ENCODE measurements at places on chromosomes 1 and 21.

- no peak for DNase-seq
Observed at GRCh38 chr1:24286246-24287010, 32.7 kb upstream of the GRHL3 start.

- no peak for DNase-seq
Observed at GRCh38 chr1:37989361-37989930, 376 bp downstream of the SF3A3 start.

DNA sequence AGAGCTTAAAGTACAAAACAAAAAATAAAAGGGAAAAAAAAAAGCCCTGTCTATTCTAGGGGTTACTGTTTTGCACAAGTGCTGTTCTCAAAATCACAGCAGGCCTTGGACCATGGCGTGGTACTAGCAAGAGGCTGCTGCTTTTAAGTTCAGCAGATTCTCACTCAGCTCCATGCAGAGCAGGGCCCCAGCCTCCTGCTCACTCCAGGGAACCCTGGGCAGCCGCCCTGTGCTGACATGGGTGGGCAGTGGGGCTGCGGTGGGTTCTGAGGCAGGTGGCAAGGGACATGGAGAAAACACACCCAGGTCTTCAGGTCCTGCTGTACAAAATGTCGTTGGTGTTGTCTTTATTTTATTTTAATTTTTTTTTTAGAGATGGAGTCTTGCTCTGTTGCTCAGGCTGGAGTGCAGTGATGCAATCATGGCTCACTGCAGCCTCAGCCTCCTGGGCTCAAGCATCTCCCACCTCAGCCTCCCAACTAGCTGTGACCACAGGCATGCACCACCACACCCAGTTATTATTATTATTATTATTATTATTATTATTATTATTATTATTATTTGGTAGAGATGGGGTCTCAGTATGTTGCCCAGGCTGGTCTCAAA is 170.9 kb downstream of the DYRK1A start:
- no peak for DNase-seq

- no peak for DNase-seq
Observed at GRCh38 chr1:190904091-190904695, 426.5 kb upstream of the BRINP3 start.

DNA sequence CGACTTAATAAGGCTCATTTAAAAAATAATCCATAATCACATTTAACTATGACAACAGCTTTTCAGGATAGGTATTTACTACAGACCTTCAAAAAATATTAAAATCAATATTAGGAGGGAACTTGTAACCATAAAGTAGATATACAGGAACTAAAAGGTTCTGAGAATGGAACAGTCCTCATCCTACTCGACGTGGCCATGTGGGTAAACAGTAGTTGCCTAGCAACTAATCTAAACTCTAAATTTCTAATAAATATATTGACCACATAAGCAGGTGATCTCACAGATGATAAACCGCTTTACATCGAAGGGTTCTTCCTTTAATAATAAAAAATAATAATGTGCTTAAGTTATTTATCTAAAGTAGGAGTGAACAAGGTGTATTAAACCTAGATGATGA is 7.9 kb downstream of the AKT3 start:
- no peak for DNase-seq

DNA sequence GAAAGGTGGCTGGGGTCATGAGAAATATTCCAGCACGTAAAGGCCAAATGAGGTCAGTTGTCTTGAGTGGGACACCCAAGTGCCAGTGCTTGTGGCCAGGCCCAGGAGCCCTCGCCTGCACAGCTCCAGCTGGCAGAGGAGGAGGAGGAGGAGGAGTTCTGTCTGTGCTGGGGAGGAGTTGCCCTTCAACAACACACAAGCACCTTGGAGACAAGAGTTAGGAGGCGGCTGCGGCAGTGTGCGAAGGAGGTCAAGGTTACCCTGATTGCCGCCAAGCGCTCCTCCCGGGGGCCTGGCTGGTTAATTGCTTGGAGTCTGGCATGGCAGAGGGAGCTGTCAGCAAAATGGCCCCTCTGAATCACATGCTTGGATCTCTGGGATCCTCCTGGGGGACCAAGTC is 45.1 kb downstream of the GRIK3 start:
- DNase-seq: no peak

- no peak for DNase-seq
Observed at GRCh38 chr1:94539496-94539895, 2.1 kb downstream of the F3 start.

DNA sequence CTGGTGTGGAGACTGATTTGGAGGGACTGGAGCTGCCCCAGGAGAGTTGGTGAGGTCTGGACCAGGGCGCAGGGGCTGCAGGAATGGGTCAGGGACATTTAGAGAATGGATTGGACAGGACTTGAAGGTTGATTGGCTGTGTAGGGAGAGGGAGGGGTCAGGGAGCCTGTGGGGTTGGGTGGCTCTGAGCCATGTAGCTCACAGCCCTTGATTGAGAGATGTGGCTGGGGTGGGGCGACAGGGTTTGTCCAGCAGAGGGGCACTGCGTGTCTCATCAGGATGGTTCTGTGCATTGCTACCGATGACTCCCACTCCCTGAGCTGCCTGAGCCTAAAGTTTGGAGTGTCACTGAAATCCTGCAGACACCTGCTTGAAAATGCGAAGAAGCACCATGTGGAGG is 12.1 kb downstream of the AZIN2 start:
- no peak for DNase-seq

DNA sequence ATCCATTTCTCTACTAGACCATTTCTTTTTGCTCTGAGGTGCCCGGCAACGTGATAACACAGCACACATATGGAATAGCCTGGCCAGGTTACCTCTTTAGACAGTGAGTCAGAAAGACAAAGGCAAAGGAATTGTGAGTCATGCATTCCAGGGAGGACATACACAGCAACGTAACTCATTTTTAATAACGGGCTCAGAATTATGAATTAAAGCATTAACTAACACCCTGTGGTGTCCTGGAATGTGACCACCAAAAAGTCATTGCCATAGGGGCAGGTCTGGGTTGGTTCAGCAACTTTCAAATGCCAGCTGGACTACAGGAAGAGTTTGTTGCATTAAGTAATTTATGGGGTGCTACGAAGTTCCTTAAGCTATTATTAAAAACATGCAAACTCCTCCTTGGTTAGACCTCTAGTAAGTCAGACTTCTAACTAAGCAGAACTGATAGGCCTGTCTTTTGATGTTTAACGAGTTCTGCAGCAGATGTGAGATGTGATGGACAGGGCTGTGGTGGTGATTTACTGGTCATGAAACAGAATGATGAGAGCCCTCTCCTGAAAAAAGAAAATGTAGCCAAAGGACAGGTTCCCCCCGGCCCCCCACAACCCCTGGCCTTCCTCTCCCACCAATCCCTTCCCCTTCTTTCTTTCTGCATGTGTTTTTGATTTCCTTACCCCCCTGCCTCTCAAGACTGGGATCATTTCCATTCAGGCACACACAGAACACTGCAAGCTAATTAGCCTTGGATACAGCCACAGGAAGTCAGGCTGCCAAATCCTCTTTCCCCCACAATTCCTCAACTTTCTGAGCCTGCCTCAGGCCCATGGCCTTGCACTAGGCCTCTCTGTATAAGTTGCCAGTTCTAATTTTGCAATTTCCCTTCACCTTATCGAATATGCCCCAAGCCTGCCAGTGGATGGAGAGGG is 88.9 kb upstream of the HAO2 start:
- no peak for DNase-seq

- no peak for DNase-seq
Observed at GRCh38 chr1:8043621-8044020, 17.5 kb upstream of the ERRFI1 start.

GRCh38 chr1:53620061-53620855 is 118.7 kb downstream of the GLIS1 start:
- DNase-seq: no peak

- DNase-seq: no peak
Observed at GRCh38 chr1:218350035-218350525, 4.9 kb downstream of the TGFB2 start.

GRCh38 chr1:8089535-8090228 is 63.6 kb upstream of the ERRFI1 start:
- DNase-seq: no peak

- DNase-seq: no peak
Observed at GRCh38 chr1:89050649-89051033, 14.4 kb downstream of the GBP1 start.

GRCh38 chr1:231778009-231778719 is 151.6 kb downstream of the DISC1 start:
- DNase-seq: no peak

GRCh38 chr1:10626131-10626731 is 151.5 kb downstream of the PEX14 start:
- DNase-seq: no peak

- no peak for DNase-seq
Observed at GRCh38 chr21:28823429-28823828, 169.2 kb downstream of the LTN1 start.

GRCh38 chr1:55051621-55052020 is 12.3 kb downstream of the PCSK9 start:
- no peak for DNase-seq

- DNase-seq: no peak
Observed at GRCh38 chr1:4001461-4001860, 101.4 kb upstream of the C1orf174 start.

- DNase-seq: no peak
Observed at GRCh38 chr21:45496151-45496967, 45.9 kb downstream of the SLC19A1 start.

DNA sequence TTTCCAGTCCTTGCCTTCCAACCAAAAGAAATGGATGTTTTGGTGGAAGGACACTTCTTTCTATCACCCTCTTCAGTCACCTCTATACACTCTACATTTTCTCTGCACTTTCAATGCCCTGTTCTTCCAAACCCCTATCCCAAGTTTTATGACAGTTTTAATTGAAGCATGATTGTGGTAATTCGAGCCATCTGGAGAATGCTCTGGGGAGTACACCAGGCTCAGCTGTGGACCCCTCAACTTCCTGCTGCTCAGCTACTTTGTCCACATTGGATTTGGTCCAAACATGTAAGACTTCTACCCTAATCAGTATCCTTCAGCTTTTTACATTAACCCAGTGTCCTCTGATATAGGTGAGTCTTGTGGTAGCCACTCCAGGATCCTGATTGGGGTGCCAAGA is 129.6 kb downstream of the SYT2 start:
- DNase-seq: no peak

DNA sequence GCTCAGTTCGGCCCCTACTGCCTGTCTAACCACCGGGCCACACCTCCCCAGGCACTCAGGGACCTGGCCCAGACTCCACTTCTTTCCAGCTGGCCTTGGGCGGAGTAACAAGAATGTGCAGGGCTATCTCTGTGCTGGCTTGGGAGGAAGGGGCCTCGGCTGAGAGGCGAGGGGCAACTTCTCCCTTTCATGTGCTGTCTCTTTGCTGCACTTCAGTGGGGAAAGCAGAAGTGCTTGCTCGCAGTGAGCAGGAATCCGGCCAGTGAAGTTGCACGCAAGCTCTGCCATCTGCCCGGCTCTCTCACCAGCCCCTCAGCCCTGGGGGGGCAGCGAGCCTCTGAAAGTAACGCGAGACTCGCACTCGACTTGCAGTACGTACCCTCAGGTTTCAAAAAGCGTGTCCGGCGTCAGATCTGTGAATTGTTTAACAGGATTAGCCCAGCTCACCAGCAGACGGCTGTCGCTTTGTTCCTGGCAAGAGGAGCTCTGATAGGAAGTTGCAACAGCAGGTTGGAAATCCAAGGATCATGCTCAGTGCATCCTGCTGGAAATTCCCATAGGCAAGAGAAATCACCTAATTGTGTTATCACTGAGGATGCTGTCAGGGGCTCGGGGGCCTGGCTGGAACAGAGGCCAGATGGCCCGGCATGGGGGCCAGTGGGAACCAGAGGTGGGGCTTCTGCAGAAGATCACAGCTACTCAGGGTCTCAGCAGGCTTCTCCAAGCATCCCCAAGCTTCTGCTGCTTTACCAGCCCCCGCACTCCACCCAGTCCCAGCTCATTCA is 221.1 kb downstream of the NPHP4 start:
- no peak for DNase-seq

DNA sequence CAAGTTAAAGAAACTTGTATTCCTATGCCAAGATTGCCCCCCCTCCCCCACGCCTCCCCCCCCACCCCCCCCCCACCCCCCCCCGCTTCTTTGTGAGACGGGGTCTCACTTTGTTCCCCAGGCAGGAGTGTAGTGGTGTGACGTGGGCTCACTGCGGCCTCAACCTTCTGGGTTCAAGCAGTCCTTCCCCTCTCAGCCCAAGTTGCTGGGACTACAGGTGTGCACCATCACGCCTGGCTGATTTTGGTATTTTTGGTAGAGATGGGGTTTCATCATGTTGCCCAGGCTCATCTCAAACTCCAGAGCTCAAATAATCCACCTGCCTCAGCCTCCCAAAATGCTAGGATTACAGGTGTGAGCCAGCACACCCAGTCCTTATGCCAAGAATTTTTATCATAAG is 136.6 kb downstream of the POU2F1 start:
- DNase-seq: no peak

DNA sequence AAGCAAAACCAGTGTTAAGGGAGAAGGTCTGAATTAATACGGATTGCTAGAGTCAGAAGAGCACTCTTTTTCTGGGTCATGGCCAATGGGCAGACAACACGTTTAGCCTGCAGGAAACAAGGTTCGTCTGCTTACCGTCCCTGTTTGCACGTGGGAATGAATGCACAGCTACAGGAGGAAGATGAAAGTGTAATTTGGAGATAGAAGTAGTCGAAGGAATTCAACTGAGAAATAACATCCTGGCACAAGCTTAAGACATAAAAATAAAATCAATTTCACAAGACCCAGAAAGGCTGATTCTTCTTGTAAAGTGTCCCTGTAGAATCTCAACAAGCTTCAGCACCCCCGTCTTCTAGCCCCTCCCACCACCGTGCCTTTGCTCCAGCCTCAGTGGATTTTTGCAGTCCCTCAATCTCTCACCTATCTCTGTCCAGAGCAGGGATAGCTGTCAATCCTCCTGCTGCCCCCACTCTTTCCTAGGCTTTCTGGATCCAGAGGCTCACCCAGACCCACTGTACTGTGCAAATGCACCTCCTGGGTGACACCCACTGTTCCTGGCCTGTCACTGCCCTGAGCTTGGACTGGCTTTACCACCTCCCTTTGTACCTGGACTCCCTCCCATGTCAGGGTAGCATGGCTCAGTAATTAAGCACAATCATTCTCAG is 60.6 kb downstream of the C1orf94 start:
- DNase-seq: no peak

GRCh38 chr1:36762174-36762573 is 272.1 kb downstream of the GRIK3 start:
- no peak for DNase-seq
